ENCODE measurements at places on chromosomes 12 and 14. TPM values are rescaled to one million over a fixed set of nuclear protein-coding genes. Genes with fewer than 3 reads are reported as not detected.

The GUCY2C gene
- not detected for total RNA-seq

DNA sequence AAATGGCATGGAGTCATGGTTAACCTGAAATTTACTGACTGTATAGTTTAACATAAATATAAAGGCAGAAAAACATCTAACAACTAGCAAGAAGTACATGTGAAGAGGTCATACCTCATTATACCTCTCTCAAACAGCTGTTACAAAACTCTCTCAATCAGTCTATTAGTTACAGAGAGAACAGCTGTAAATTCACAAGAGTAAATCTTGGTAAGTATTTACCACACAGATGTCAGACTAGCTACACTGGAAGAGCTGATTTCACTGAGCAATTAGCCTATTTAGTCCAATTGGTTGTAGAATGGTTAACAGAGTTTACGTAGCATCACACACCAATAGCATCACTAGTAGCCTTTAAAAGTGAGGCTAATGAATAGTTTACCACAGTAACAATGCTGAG, 463.4 kb upstream of the USP15 start:
- DNase-seq, result no peak

DNA sequence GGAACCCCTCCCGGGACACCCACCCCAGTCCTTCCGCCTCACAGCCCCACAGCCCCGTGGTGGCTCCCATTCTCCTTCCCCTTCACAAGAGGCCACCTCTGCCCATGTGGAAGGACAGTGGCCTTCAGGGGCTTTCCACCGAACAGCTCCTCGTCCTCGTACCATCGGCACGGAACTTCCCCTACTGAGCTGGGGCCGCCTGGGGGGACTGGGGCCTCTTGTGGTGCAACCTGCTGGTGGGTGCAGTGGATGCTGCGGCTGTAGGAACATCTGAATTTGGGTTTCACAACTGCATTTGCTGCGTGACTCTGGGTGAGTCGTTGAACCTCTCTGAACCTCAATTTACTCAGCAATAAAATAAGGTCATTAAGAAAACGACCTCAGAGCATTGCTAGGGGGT, 50.9 kb downstream of the RFLNA start:
- DNase-seq, result no peak

- DNase-seq, result no peak
These were observed 62.4 kb upstream of the ACSS3 start for GRCh38 chr12:81015510-81015909.

DNA sequence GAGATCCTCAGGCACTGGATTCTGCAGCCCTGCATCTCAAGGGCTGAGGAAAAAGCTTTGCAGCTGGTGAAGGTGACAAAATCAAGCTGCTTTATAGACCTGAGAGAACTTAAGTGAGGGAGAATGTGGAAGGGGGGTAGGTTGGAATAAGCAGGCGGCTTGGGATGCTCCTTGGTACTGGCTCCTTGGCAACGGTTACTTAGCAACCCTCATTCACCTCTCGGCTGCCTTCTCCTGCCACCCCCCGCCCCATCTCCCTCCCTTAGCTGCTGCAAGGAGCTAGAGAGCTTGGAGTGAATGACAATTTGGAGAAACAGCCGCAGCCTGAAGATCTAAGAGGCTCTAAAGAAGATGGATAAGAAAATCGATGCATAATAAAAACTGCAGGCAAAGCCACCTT, 44.1 kb upstream of the CISTR start:
- no peak for DNase-seq

DNA sequence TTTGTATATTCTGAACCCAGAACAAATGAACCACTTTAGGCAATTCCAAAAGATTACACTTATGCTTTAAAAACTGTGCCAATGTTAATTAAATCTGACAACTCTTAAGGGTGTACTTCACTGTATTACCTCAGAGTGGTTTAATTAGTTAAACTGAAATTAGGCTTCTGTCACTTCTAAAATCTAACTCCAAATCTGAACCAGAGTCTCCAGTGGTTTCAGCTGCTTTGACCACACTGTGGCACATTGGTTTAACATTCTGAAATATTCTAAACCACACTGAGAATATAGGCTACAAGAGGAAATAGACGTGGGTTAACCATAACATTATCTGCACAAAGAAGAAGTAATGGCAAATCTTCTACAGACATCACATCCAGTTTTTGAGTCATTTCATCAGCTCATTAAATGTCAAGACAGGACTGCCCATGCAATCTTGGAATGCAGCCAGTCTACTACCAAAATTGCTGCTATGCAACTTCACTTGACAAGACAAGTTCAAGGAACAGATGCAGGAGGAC, 94.8 kb downstream of the LRP6 start:
- DNase-seq, result no peak

DNA sequence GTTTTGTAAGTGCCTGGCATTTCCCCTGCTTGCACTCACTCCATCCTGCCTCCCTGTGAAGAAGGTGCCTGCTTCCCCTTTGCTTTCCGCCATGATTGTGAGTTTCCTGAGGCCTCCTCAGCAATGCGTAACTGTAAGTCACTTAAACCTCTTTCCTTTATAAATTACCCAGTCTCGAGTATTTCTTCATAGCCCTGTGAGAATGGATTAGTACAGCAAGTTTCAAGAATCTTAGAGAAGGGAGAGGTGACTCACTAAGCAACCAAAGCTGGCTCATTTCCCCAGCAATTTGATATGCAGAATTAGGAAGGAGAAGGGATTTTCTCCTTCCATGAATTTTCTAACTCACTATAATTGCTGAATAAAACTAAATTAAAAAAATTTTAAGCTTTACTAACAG, 251.0 kb upstream of the FOXG1 start:
- no peak for DNase-seq

- no peak for DNase-seq
These were observed 30.3 kb downstream of the CCDC88C start for GRCh38 chr14:91387169-91387835.

- DNase-seq, result no peak
These were observed 32.0 kb upstream of the CCDC60 start for GRCh38 chr12:119302451-119303080.

DNA sequence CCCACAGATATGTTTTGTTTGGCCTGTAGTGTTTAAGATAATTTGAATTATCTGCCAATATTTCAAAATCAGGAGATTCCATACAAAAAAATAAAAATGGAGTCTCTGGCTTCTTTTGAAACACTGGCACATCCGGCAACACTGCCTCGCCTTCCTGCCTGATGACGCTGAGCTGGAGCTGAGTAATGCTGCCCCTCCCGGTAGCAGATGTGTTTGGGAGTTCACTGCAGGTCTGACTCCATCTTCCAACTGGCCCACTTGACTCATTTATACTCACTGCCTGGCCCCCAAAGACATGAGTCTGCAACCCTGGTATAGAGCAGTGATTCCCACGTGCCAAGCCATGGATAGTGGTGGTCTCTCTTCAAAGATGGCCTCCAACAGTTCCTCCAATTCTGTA, 7.4 kb downstream of the CIT start:
- DNase-seq, result peak; percentile 62

GRCh38 chr14:74579447-74580274, 32.4 kb downstream of the LTBP2 start:
- no peak for DNase-seq

- no peak for DNase-seq
These were observed 94.1 kb downstream of the PAX9 start for GRCh38 chr14:36755756-36756155.

GRCh38 chr12:53747095-53747494, 4.7 kb downstream of the CISTR start:
- DNase-seq, result no peak

DNA sequence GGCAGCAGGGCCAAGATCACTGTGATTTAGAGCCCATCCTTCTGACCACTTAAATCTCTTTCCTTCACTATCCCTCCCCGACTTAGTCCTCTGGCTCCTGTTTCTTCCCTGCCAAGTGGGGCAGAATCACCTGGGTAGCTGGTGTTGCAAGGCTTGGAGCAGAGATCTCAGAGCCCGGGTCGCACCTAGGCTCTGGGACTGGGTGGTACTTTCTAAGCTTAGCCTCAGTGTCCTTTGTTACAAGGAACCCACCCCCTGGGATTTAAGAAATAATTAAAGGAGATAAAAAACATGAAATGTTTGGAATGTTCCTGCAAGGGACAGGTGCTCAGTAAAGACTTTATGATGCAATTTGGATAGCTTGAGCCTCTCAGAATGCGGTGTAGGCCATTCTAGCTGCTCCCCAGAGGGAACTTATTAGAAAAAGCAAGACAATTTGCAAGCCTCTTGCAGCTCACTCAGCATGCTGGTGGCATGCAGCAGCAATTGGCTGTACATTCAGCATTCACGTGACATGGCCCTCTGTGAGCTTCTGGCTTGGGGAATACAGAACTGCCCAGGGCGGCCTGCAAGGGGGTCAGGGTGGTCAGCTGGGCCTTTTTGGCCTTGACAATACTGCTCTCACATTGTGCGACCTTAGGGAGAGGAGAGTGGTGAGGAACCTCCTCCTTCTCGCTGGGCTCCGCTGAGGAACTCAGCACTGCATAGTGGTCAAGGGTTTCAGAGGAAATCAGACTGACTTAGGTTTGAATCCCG, 16.8 kb downstream of the C14orf132 start:
- no peak for DNase-seq

DNA sequence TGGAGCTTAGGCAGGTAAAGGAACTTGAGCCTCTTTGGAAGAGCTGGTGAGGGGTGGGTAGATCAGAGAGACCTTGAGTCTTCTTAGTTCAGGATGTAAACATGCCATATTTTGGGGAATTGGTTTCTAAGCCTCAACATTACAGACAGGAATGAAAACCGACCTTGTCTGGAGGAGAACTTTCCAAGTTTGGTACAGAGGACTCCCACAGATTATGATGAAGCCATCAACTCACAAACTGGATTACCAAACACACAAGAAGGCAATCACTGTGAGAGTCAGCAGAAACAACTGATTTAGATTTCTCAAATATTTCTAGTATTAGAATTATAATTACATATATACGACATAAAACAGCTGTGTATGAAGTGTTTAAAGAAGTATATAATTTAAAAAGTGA, 22.3 kb upstream of the AMN1 start:
- DNase-seq, result no peak

DNA sequence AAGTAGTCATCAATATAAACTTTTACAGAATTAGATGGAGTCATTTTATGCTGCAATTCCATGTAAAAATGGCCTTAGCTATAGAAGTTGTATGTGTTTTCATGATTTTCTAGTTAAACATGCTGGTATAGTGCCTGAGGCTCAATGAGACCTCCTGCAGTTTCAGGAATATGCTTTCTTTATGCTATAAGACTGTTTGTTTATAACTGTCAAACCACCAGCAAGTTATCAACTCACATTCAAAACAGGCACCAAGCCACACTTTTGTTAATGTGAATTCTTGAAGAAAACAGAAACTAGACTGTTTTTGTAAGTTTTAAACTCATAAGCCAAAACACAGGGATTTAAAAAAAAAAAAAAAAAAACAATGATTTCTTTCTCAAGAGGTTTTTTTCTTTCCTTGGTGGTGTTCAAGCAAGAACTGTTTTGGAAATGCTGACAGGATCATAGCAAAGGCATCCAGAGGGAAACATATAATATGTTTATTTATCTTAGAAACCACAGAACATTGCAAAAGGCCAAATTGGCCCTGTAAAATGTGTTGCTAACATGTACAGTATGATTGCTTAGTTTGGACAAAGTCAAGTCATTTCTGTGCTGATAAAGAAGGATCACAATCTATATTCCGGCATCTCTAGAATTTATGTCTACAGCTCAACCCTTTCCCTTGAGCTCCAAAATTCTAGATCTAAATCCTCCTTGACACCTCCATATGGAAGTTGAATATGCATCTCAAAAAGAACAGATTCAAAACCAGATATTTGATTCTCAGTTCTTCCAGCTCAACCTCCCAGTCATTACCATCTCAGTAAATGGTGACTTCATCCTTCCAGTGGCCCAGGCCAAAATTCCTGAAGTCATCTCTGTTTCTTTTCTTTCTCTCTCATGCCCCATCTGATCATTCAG, 29.0 kb upstream of the LUM start:
- DNase-seq, result peak; percentile 22

GRCh38 chr14:75711105-75711795, 50.2 kb downstream of the TTLL5 start:
- no peak for DNase-seq

The KCNC2 gene
- total RNA-seq, result not detected

DNA sequence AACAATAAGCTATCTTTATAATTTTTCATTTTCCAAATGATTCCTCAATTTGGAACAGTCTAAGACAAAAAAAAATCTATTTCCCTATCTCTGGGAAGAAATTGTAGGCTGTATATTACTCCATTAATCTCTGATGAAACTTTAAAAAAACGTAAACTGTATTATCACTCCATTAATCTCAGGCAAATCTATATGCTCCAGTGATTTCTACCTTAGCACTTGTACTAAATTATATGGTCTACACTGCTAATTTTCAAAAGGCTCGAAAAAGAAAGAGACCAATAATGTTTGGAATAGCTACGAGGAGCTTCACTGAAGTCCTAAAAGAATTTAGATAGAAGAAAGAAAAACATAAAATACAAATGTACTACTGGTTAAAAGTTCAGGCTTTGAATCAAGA, 19.7 kb downstream of the MED13L start:
- DNase-seq, result no peak

DNA sequence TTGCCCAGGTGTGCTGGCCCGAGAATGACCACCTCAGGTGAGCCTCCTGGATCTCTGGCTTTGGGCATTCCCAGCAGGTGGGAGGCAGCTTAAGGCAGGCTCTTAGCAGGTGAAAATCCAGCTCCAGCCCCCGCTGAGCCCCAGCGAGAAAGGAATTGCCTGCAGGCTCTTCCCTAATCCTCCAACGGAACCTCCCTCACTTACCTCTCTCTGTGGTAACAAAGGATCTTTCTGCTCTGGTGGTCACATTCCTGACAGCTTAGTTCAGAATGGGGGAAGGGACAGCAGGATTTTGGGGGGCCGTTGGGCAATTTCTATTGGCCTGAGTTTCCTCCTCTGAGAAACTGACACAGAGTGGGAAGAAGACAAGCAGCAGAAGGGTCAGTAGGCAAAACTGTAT, 116.0 kb upstream of the LHX5 start:
- no peak for DNase-seq

GRCh38 chr12:94561943-94562411, 88.4 kb downstream of the TMCC3 start:
- DNase-seq, result no peak

DNA sequence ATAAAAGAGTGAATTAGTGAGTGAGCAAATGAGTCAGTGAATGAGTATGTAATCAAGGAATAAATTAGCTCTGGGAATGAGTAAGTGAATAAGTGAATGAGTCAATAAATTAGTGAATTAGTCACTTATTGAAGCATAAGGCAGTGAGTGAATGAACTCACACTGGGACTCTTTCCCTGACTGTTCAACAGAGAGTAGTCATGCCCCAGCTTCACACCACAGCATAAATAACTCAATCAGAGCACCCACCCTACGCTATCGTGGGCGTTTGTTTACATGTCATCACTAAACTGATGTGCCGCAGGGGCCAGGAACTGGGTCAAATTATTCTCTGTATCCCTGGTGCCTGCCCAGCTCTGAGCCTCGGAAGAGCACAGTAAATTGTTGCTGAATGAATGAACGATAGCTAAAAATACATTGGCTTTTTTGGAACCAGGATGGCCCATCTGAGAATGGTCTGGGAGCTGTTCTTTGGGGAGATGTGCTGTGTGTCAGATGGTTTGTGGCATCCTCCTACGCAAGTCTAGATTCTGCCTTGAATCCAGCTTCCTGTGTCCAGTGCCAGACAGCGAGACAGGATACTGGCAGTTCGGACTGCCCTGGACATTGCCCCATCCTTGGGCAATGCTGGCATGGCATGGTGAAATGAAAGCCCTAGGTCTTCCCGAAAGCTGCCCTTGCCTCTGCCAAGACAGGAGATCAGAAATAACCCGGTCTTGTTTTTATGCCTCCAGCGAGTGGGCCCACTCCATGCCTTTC, 98.0 kb upstream of the RTL1 start:
- DNase-seq, result no peak

The AKAP3 gene
- total RNA-seq, result 5.9 TPM

All from left cardiac atrium (tissue), 4 donors.